ENCODE measurements at places on chromosomes 7 and 10.

DNA sequence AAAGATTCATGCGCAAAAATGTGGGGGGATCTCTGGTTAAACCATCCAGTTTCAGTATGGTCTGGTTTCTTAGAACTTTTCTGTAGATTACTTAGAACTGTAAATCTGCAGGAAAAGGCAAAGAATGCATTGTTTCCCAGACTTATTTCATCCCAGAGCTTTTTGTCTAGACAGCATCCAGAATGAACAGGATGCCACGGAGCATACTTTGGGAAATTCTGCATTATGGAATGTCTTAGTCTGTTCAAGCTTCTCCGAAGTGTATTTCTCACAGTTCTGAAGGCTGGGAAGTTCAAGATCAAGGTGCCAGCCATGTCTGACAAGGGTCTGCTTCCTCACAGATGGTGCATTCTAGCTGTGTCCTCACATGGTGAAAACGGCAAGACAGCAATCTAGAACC is 136.3 kb downstream of the INHBA start:
- DNase-seq = no peak

- DNase-seq = no peak
Measured at GRCh38 chr10:72598769-72599701, 26.8 kb downstream of the MICU1 start.

DNA sequence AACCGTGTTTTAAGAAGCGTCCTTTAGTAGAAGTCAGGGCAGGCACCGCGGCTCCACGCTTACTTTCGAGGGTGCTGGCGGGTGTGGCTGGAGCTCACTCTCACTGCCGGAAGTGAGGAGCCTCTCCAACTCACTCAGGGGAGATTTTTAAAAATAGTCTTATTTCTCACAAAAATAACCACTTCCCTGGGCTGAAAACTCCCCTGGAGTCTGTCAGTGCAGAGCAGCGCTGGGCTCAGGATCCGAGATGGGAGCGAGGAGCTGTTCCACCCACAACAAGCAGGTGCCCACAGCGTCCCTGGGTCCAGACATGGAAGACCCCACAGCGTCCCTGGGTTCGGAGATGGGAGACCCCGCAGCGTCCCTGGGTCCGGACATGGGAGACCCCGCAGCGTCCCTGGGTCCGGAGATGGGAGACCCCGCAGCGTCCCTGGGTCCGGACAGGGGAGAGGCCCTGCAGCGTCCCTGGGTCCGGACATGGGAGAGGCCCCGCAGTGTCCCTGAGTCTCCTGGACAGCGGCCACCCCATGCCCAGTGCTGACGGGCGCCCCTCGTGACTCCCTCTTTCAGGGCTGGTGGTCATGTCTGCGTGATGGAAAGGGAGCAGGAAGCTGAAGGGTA is 51.2 kb downstream of the VIPR2 start:
- DNase-seq = no peak

- DNase-seq = no peak
Measured at GRCh38 chr10:100184840-100185239, 989 bp downstream of the ERLIN1 start.

- no peak for DNase-seq
Measured at GRCh38 chr7:90728568-90728967, 132.4 kb downstream of the CDK14 start.

- no peak for DNase-seq
Measured at GRCh38 chr7:75054744-75055143, 18.9 kb downstream of the RCC1L start.

GRCh38 chr10:90859321-90859751 is 1.5 kb upstream of the HTR7 start:
- DNase-seq = peak; percentile 44

- no peak for DNase-seq
Measured at GRCh38 chr7:134071355-134072331, 55.5 kb upstream of the LRGUK start.

- DNase-seq = no peak
Measured at GRCh38 chr10:3169271-3169670, 3.3 kb downstream of the PITRM1 start.

GRCh38 chr7:89054361-89054760 is 258.8 kb upstream of the TEX47 start:
- no peak for DNase-seq

GRCh38 chr7:105454921-105455320 is 66.2 kb upstream of the SRPK2 start:
- no peak for DNase-seq

DNA sequence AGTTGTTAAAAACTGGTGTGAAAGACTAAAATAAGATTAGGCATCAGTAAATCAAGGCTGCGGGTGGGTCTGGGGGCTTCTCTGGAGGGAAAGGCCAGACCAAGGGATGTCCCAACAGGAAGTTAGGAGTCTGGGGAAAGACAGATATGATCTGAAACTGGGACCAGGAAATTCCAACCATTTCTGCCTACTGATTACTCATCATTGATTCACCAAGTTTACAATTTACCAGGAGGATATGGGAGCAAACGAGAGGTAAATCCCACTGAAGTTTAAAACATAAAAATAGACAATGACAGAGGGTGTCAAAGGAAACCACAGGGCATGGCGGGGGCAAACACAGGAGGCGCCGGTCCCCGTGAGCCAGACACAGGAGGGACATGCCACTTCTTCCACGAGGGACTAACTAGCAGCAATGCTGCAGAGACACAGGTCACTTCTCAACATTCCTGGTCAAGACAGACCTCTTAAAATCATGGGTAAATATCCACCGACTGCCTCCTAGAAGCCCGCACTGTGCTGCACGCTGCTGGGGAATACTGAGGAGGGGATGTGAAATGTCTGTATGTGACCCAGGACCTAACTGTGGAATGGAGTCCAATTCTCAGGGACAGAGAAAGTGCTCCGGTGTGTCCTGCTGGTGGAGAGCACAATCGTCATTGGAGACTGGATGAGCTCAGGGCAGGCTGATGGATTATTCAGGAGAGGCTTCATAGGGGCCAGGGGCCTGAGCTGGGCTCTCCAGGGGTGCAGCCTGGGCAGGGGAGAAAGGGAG is 153.4 kb upstream of the KLF14 start:
- no peak for DNase-seq

- no peak for DNase-seq
Measured at GRCh38 chr7:26959290-26959689, 94.9 kb upstream of the SKAP2 start.

- no peak for DNase-seq
Measured at GRCh38 chr7:103857435-103857834, 132.0 kb downstream of the RELN start.

- DNase-seq = no peak
Measured at GRCh38 chr7:151459726-151460473, 20.0 kb upstream of the CRYGN start.

DNA sequence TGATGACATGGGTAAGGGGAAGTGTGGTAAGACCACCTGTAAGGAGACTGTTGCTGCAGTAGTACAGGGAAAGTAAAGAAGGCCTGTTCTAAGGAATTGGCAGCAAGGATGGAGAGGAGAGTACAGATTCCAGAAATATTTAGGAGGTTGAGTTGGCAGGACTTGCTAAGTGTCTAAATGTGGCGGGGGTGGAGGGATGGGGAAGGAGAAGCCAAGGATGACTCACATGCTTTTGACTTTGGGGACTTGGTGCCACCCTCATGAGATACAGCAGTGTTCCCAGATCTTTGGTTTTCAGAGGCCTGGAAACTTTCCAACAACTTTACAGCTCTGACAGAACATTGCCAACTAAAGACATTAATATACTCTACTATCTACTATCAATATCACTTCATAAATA is 45.4 kb downstream of the CDK6 start:
- DNase-seq = no peak

DNA sequence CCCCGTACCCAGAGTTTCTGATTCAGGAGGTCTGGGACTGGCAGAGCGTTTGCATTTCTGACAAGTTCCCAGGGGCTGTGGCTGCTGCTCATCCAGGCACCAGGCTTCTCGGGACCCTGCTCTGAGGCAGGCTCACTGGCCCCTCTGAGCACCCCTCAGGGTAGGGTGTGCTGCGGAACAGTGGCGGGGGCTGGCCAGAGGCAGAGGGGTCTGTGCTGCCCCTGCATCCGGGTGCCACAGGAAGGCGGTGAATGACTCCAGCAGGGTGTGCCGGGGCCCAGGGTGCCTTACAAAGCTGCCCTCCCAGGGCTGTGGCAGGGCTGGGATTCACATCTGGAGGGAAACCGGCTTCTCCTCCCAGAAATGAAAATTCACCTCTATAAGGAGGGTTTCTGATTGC is 77.4 kb downstream of the CHST15 start:
- DNase-seq = no peak

GRCh38 chr10:58467931-58468635 is 44.6 kb upstream of the BICC1 start:
- DNase-seq = no peak
